ENCODE measurements at places on chromosomes 6 and 20. TPM values are rescaled to one million over a fixed set of nuclear protein-coding genes. Genes with fewer than 3 reads are reported as not detected.

DNA sequence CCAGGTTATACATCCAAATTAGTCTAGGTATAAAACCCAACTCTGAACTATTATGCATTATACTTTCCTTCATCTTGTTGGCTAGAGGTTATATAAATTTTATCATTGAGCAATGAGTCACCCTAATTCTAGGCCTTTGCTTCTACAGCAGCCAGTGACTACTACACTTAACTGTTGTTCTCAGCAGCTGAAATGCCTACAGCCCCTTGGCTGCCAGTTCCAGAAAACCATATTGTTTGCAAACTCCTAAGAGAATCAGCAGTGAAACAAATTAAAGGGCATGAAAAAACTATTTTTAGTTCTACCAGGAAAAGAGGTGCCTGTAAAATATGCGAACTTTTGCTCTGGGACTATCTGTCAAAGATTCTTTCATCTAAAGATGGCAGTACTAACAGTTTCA is 292.8 kb downstream of the FRK start:
- DNase-seq: no peak

CLIC1 gene
- 286 TPM for total RNA-seq

DNA sequence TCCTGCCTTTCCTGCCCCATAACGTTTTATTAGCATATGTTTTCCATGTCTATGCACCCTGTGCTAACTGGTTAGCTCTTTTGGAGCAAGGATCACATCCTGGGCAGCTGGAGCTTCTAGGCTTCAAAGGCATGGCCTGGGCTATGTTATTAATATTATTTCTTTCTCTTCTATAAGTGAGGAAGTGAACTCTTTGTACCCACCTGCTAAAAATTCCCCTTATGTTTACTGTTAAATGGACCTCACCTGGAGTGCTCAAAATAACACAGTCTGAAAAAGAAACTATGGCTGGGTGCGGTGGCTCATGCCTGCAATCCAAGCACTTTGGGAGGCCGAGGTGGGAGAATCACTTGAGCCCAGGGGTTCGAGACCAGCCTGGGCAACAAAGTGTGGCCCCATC is 97.8 kb downstream of the TNFAIP3 start:
- no peak for DNase-seq

DNA sequence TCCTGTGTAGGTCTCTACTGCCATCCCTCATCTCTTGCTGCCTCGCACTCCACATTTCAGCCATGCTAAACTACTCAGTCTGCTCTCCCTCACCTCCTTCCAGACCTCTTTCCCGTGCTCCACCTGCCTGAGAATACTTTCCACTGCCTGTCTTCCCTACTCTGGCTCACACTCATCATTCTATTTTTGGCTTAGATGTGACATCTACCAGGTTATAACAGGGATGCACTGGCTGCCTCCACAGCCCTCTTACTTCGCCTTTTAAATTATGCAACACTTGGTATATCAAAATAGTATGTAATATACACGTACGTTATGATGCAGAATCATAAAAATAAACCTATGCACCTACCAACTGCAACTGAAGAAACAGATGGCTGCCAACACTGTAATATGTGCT is 222.8 kb upstream of the DTNBP1 start:
- no peak for DNase-seq

- no peak for DNase-seq
Measured at GRCh38 chr6:151482290-151482689, 11.5 kb upstream of the CCDC170 start.

GRCh38 chr6:2881423-2881822 is 21.7 kb downstream of the SERPINB9 start:
- no peak for DNase-seq

DNA sequence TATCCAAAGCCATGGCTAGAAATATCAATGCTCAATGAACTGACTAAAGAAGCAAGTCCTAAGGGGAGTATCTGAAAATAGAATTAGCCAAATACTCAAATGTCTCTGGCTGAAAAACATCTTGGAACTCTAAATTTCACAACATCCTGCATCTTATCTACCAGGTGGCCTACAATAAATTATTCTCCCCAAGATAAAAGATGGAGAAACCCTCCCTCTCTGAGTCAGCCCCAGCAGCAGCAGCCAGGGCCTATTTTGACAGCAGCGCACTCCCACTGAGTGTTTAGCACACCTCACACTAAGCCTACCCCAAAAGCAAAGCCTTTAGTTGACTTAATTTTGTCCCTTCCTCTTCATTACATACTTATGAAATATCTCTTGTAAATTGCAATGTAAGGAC is 5.9 kb downstream of the CALHM6 start:
- DNase-seq: no peak

C20orf144 gene
- 0.27 TPM for total RNA-seq

- DNase-seq: no peak
Measured at GRCh38 chr6:105226598-105227294, 46.9 kb upstream of the POPDC3 start.

PNLDC1 gene
- total RNA-seq: not detected

GRCh38 chr6:14023855-14024254 is 93.7 kb upstream of the CD83 start:
- no peak for DNase-seq

- DNase-seq: no peak
Measured at GRCh38 chr6:111597291-111598086, 8.2 kb downstream of the TRAF3IP2 start.

- DNase-seq: no peak
Measured at GRCh38 chr6:121453191-121453590, 17.7 kb downstream of the GJA1 start.

DNA sequence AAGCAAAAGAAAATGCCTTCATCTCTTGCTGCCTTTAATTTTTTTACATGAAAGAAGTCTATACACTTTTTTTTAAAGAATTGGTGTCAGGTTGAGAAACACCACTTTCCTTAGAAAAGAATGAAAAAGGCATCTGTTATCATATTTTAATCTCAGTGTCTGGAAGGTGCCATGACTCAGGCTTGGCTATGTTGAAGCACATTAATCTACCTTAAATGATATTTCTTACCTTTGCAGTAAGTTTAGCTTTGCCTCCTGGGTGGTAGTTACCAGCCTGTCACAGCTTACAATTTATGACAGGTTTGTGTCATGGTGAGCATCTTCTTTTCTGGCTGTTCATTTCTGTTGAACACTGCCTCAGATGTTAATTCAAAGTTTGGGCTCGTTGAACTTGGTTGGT is 95.3 kb downstream of the RTN4IP1 start:
- DNase-seq: no peak

- no peak for DNase-seq
Measured at GRCh38 chr6:138555421-138555988, 56.2 kb upstream of the NHSL1 start.

SYCP2 gene
- 1.4 TPM for total RNA-seq

PRDM13 gene
- not detected for total RNA-seq

DNA sequence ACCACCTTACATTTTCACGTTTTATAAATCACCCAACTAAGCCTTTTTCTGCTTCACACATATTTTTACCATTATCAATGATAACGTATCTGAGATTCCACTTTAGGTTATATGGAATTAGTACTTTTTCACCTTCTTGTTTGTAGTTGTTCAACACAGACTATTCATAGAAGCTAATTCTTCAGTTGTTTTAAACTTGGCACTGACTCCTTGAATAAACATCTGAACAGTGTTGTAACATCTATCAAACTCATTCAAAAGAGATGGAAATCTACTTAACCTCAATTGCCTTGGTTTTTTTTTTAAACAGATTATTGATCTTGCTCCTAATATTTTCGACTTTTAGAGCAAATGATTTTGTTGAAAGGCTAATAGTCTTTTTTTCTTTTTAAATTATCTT is 34.2 kb downstream of the PTPRA start:
- no peak for DNase-seq
